NCI-H1436 treated with DMSO at 0.1 percent for 48 hours (cell line): ENCODE measurements at places on chromosomes 13 and 19.

DNA sequence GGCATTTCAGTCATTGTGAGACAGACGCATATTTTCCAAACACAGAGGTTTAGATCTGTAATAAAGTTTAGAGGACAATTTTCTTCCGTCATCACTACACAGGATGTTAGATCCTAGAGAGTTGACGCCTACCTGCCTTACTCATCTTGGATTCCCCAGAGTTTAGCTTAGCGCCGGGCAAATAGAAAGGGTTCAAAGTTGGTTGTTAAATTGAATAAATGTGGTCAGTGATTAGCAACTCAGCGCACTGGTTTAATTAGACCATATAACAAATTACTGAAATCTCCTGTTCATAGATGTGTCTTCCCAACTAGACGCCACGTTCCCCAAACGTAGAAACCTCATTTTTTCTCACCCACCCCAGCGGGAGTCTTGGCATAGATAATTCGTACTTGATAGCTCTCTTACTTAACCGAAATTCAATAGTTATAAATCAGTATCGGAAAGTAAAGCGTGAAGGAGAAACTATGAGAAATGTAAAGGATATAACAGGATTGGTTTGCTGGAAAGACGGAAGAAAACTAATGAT, 726 bp upstream of the UFM1 start:
- no peak for DNase-seq

DNA sequence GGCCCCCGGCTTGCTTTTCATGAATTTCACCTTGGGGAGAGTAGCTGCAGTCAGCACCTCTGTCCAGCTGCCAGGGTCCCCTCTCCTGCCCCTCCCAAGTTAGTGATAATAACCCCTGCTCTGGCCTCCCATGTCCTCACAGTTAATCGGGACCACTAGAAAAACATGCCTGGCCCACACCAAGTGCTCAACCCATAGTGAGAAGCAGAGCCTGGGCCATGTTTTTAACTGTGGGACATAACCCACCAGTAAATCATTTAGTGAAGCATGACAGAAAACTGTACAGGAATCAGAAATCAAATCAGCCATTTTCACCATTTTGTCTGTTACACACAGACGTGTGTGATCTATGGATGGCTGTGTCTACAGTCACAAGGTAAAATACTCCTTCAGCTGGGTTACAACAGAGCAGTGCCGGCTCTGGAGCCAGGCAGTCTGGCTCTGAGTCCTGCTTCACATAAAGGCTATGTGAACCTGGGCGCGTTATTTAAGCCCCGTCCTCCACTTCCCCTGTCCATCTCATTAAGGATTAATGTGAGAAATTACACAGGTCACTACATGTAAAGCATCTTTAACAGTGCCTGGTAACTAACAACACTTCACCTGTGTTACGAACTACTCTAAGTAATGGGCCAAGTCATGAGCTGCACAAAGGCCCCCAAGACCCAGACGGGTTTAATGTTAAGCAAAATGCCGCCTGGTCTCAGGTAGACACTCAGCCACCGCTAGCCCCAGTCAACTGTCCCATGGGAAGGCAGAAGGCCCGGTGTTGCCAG, 7.6 kb upstream of the ECH1 start:
- DNase-seq, result no peak

DNA sequence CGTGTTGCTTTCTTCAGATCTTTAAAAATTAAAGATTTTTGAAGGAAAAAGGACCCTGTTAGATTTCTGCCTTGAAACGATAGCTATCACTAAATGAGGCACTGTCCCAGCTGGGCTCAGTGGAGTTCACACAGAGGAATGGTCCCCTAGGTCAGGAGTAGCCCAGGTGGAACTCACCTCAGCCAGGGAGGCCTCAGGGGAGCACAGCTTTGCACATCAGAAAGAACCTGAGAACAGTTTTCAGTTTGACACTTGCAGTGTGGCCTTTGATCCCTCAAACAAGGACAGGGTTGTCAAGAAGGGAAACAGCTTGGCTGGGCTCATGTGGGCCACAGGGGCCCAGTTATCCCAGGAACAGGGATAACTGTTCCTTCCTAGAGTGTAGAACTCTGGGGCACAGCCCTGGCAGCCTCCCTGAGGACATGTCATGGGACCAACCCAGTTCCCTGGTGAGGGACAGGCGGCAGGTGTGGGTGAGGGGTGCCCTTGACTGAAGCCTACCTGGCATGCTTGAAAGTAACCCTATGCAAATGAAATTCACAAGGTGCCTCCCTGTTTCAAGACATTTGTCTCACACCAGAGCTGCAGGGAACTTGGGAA, 59.4 kb downstream of the CHST8 start:
- no peak for DNase-seq

DNA sequence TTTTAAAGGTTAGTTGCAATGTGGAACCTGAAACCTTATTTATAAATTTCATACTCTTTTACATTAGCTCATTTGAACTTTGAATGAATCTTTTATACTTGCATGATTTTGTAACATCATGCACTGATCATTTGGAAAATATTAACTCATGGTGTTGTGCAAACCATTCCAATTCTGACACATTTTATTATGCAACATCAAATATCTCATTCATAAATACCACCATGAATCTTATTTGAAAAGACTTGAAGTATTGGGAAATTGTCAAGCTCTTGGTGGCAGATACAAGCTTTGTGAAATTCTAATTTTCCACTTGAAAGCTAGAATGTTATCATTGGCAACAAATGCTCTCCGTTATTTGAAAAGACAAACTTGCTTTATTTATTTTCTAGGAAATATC, 379.9 kb upstream of the PCDH20 start:
- no peak for DNase-seq

GRCh38 chr13:24763596-24764275, at the start of gene RNF17:
Gene RNF17, plus strand, starts transcription at chr13:24764169. Its CDS starts 35 bp downstream, at chr13:24764204.
- DNase-seq, result no peak

- DNase-seq, result no peak
These were observed 6.8 kb downstream of the RPS11 start for GRCh38 chr19:49502866-49503581.
